ENCODE measurements at places on chromosomes 4 and X.
A peak's percentile ranks its signal among the peaks of the same experiment; 100 is the strongest.

DNA sequence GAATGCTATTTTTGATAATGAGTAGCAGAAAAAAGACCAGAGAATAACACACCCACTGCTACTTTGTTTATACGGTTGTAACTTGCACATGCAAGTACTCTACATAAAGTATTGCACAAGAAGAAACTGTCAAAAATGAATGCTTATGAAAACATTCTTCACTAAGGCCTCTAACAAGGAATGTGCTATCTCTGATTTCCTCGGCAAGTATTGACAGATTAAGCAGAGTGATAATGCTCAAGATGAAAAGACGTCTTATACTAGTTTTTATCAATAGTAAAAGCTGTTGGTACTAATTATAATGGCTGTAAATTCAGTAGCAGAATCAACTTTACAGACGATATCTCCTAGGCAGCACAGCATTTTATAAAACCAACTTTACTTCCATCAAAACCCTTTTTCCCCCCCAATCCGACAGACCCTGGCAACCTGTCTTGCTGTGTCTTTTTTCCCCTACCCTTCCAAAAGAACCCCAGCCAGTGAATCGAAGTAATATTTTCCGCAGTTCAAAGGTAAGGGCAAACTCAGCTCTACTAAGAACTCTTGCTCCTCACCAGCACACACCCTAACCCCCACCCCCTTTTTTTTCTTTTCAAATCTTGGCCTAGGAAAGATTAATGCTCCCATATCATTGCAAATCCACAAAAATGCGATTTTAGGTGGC lies 1.5 kb downstream of the FRYL start:
- peak; percentile 6 for DNase-seq

GRCh38 chrX:23465985-23466384 lies 131.3 kb downstream of the PTCHD1 start:
- DNase-seq, result no peak

- DNase-seq, result no peak
These were observed 94.5 kb downstream of the APBB2 start for GRCh38 chr4:41119867-41120295.

DNA sequence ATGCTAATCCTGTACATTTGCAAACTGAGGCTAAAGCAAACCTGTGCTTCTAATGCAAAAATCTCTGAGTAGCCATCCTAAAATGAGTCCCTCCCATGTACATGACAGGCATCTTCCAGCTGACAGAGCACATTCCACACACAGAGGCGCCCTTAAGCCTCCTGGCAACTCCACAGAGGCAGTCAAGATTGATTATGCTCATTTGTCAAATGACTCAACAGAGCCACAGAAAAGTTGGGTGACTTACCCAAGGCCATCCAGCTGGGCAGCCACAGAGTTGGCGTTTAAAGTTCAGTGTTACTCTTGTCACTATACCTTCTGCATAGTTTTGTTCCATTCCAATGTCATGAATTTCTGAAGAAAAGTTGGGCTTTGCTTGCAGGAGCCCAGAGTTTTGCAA lies 394.6 kb upstream of the FGF13 start:
- no peak for DNase-seq

DNA sequence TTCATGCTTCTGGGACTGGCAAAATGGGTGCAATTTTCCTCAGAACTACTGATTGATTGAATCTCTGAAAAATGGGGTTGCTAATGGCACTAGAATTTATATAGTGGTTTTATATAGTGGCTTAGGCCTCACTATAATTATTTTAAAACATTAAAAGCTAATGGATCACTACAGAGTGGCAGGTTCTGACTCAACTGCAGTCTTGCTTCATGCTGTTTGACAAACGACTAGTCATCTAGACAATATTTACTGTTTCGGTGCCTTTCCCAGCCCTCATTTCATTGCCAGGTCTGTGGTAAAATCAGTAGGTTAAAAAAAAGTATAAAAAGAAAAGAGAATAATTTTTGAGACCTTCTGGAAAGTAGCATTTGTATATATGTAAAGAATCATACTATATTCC lies 352.8 kb upstream of the ATOH1 start:
- no peak for DNase-seq

DNA sequence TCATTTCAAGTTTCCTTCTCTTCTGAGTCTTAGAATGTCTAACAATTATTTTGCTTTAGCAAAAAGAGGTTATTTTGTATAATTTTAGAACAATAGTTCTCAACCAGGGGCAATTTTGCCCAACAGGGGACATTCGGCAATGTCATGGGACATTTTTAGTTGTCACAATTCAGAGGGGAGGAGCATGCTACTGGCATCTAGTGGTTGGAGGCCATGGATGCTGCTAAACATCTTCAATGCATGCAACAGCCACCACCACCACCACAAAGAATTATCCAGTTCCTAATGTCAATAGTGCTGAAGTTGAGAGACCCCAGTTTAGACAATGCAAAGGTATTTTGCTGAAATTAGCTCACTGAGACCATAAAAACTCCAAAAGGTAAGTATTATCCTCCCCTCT lies 122.5 kb downstream of the ARHGAP6 start:
- no peak for DNase-seq

DNA sequence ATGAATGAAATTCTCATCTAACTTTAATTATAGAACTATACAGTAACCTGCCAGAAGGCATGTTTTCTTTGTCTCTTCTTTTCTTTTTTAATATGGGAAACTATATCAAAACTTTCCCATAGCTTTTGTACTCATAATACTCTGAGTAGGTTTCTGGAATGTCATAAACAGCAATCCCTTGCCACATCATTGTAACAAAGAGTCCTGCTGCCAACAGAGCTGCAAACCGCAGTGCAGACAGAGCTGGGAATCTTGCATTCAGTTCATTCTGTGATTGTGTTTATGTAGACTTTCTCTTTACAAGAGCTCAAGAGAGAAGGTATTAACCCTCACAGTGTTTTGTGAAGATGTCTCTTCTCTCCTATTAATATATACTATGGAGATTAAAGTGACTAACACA lies 304.4 kb upstream of the SLIT2 start:
- no peak for DNase-seq
